Neuronal stem cell (in vitro differentiated cells): ENCODE measurements at places on chromosomes 12 and 14.
A peak's percentile ranks its signal among the peaks of the same experiment; 100 is the strongest.

DNA sequence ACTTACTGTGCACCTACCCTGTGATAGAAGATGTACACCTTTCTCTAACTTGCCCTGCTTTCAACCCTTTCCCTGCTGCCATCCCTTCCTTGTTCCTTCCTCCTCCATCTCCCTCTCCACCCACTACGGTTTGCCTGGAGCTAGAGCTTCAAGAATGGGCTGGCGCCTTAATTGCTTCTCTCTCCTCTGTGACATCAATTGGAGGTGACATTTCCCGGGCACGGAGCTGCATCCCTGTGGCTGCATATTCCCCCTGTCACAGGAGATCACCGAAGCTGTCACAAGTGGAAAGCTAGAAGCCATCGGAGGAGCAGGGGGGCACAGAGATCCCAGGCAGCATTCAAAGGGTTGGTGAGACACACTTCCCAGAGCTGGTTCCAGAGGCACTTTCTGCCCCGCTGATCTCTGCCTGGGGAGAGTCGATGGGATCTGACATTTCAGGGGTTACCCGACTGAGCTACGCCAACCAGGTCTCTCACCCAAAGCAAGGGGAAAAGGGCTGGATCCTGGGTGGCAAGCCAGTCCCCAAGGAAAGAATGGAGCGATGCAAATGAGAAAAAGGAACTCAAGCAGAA, 604.9 kb downstream of the MED13L start:
- H3K27ac ChIP-seq, result no peak overlapping the region
- no peak for DNase-seq
- H3K36me3 ChIP-seq, result no peaks in the 10 kb centered on the region

DNA sequence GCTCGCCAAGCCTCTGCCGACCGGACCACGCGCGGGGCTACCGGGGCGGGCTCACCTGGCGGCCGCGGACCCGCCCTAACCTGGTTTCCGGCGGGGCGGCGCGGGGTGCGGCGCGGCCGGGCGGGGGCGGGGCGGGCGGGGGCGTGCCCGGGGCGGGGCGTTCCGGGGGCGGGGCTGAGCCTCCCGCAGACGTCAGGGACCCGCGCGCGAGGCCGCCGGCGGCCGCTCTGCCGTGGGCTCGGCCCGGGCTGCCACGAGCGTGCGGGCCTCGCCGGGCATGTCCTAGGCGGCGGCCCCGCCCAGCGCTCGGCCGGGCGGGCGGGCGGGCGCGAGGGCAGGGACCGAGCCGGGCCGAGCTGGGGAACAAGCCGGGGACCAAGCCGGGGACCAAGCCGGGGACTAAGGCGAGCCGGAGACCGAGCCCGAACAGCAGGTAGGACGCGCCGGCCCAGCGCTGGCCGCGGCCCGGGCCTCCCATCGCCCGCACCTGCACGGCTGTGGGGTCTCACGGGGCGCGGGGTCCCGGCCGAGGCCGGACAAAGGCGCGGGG, at the start of gene CEP170B:
Gene CEP170B (plus strand): TSS at position 188 of the 550 bp plus-strand sequence. CDS start 3,183 bp downstream, outside the sequence.
- peaks cover 9% of the 10 kb centered on the region for H3K4me1 ChIP-seq
- DNase-seq, result no peak
- H3K27me3 ChIP-seq, result peaks cover 9% of the 10 kb centered on the region
- H3K27ac ChIP-seq, result no peak within 1 kb of the TSS
- H3K4me3 ChIP-seq, result peak within 1 kb of the TSS; percentile 55

- no peaks in the 10 kb centered on the region for H3K36me3 ChIP-seq
- H3K4me1 ChIP-seq, result no peaks in the 10 kb centered on the region
- H3K27ac ChIP-seq, result no peak overlapping the region
- H3K4me3 ChIP-seq, result no peak overlapping the region
Measured at GRCh38 chr14:82055515-82056115, 522.0 kb upstream of the SEL1L start.

GRCh38 chr14:92928961-92929688, 6.2 kb downstream of the CHGA start:
- no peak for DNase-seq
- H3K27ac ChIP-seq, result no peak overlapping the region
- no peaks in the 10 kb centered on the region for H3K36me3 ChIP-seq
- no peaks in the 10 kb centered on the region for H3K4me1 ChIP-seq

DNA sequence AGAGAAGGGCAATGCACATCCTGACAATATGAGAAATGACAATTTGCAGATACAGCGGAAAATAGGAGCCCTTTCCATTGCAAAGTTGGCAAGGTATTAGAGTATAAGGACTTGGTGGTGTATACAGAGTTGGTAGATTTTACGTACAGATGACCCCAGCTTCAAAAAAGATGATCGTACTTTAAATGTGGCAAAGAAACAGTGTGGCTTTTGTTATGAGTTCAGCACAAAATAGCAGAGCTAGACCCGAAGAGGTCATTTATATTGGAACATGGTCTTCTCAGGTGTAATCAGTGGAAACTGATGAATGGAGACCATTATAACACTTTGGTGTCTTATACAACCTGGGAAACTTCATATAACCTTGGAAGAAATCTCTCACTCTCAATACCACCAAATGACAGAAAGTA, 2.3 kb downstream of the CLEC2B start:
- no peaks in the 10 kb centered on the region for H3K36me3 ChIP-seq
- H3K27ac ChIP-seq, result no peak overlapping the region
- H3K4me1 ChIP-seq, result peaks cover 1% of the 10 kb centered on the region
- H3K27me3 ChIP-seq, result no peaks in the 10 kb centered on the region
- H3K4me3 ChIP-seq, result no peak overlapping the region
- DNase-seq, result no peak

- H3K4me3 ChIP-seq, result no peak overlapping the region
- H3K36me3 ChIP-seq, result peaks cover 4% of the 10 kb centered on the region
- no peak for DNase-seq
- no peak overlapping the region for H3K27ac ChIP-seq
- peaks cover 2% of the 10 kb centered on the region for H3K4me1 ChIP-seq
- H3K27me3 ChIP-seq, result no peaks in the 10 kb centered on the region
Measured at GRCh38 chr12:21884936-21885335, 56.3 kb downstream of the ABCC9 start.

- H3K27me3 ChIP-seq, result no peaks in the 10 kb centered on the region
- DNase-seq, result no peak
- no peaks in the 10 kb centered on the region for H3K4me1 ChIP-seq
- no peak overlapping the region for H3K4me3 ChIP-seq
- peaks cover 20% of the 10 kb centered on the region for H3K36me3 ChIP-seq
- H3K27ac ChIP-seq, result no peak overlapping the region
Measured at GRCh38 chr12:109934026-109934425, 34.0 kb downstream of the TCHP start.

GRCh38 chr12:68159681-68160304, at the start of gene IFNG:
Gene IFNG, minus strand, starts transcription at chr12:68159740. Its CDS starts 125 bp downstream, at chr12:68159615.
- H3K4me1 ChIP-seq, result no peaks in the 10 kb centered on the region
- no peak within 1 kb of the TSS for H3K4me3 ChIP-seq
- no peak within 1 kb of the TSS for H3K27ac ChIP-seq
- H3K36me3 ChIP-seq, result no peaks in the 10 kb centered on the region
- DNase-seq, result no peak

- no peaks in the 10 kb centered on the region for H3K27me3 ChIP-seq
- DNase-seq, result no peak
- H3K36me3 ChIP-seq, result no peaks in the 10 kb centered on the region
- no peak overlapping the region for H3K4me3 ChIP-seq
- no peak overlapping the region for H3K27ac ChIP-seq
Measured at GRCh38 chr12:85865890-85866289, 8.2 kb upstream of the NTS start.

DNA sequence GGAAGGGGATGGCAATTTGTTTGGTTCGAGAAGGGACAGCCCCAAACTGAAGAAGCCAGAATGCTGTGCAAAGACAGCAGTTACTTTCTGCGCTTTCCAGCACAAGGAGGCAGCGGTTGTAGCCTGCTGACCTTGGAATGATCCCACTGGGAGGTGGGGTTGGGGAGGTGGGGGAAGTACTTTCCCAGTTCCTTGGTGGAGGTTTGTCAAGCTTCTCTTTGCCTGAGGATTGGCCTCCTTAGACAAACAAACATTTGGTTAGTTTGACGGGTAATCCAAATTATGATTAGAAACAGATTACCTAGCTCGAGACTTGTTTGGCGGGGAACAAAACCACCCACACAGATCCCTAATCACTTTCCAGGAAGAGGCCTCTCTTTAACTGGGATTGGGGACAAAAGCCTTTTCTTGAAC, 79.1 kb upstream of the EGLN3 start:
- DNase-seq, result no peak
- H3K27me3 ChIP-seq, result no peaks in the 10 kb centered on the region
- H3K27ac ChIP-seq, result no peak overlapping the region
- no peaks in the 10 kb centered on the region for H3K36me3 ChIP-seq
- H3K4me1 ChIP-seq, result peaks cover 6% of the 10 kb centered on the region

- H3K27me3 ChIP-seq, result no peaks in the 10 kb centered on the region
- no peak for DNase-seq
- H3K4me3 ChIP-seq, result no peak overlapping the region
Measured at GRCh38 chr14:52350445-52350844, 36.3 kb downstream of the PTGER2 start.

DNA sequence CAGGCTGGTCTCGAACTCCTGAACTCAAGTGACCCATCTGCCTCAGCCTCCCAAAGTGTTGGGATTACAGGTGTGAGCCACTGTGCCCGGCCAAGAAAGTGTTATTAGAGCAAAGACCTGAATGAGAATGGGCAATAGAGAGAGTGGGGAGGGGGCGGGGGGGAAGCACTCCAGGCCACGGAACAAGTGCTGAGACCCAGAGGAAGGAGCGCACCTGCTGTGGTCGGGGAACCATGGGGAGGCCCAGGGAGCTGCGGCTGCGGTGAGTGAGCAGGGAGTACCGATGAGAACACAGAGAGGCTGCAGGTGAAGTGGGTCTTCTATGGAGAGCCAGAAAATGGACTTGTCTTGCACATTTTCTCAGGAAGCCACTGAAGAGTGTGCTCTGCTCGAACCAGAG, 10.8 kb downstream of the SMIM41 start:
- no peaks in the 10 kb centered on the region for H3K4me1 ChIP-seq
- no peaks in the 10 kb centered on the region for H3K36me3 ChIP-seq
- no peak for DNase-seq
- no peak overlapping the region for H3K4me3 ChIP-seq

DNA sequence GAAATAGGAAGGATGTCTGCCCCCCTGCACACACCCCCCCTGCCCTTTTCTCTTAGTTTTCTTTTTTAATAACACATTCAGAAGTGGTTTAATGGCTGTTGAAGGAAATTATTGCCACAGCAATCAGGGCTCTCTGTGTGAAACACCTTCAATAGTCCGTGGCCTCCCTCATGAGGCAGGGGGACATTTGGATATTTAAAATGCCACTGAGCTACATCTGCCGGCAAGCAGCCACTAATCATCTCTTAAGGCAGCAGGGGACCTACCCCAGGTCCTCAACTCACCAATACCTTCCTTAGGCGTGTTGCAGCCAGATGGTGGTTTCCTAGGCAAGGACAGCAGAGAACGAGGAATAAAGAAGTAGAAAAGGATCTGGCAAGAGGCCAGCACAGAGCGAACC, 283.2 kb downstream of the TTC8 start:
- no peak overlapping the region for H3K4me3 ChIP-seq
- no peak for DNase-seq
- H3K27me3 ChIP-seq, result no peaks in the 10 kb centered on the region
- H3K36me3 ChIP-seq, result no peaks in the 10 kb centered on the region
- no peak overlapping the region for H3K27ac ChIP-seq

DNA sequence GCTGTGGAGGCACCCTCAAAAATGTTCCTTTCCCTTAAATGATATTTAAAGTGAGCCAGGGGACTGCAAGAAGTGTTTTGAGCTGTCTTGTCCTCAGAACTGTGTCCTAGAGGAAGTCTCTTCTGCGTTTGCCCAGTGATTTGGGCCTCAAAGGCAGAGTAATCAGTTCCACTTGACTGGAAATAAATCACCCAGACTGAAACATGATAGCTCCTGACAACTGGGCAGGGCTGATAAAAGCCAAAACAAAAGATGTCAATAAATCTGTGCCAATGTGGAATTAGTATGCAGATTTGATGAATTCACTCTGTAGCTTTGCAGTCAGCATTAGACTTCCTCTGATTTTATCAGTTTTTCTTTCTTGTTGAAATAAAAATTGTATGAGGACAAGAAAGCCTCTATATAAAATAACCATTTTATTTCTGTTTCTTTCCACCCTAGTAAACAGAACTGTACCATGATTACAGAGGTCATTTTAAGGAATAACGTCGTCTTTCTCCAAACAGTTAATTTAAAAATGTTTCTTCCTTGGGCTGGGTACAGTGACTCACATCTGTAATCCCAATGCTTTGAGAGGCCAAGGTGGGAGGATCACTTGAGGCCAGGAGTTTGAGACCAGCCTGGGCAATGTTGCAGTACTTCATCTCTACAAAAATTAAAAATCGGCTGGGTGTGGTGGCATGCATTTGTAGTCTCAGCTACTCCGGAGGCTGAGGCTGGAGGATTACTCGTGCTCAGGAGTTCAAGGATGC, 180.8 kb downstream of the ERC1 start:
- no peak overlapping the region for H3K27ac ChIP-seq
- H3K36me3 ChIP-seq, result no peaks in the 10 kb centered on the region
- DNase-seq, result peak; percentile 54
- H3K27me3 ChIP-seq, result no peaks in the 10 kb centered on the region
- no peak overlapping the region for H3K4me3 ChIP-seq

DNA sequence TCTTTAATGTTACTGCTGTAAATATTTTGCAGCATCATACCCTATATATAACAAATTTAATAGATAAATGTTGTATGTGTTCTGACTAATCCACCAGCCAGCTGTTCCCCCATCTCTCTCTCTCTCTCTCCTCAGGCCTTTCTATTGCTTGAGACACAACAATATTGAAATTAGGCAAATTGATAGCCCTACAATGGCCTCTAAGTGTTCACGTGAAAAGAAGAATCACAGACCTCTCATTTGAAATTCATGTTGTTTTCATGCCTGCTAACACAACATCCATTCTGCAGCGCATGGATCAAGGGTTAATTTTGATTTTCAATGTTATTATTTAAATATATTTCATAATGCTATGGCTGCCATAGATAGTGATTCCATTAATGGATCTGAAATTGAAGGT, 1.8 kb upstream of the FSCB start:
- H3K4me1 ChIP-seq, result no peaks in the 10 kb centered on the region
- no peak for DNase-seq
- H3K36me3 ChIP-seq, result no peaks in the 10 kb centered on the region
- H3K27ac ChIP-seq, result no peak overlapping the region
- H3K27me3 ChIP-seq, result no peaks in the 10 kb centered on the region

GRCh38 chr12:7376196-7376595, 67.8 kb downstream of the CD163L1 start:
- DNase-seq, result no peak
- no peaks in the 10 kb centered on the region for H3K27me3 ChIP-seq
- H3K27ac ChIP-seq, result no peak overlapping the region
- H3K36me3 ChIP-seq, result no peaks in the 10 kb centered on the region
- H3K4me3 ChIP-seq, result no peak overlapping the region

- H3K4me3 ChIP-seq, result no peak overlapping the region
- no peak for DNase-seq
- no peaks in the 10 kb centered on the region for H3K36me3 ChIP-seq
- no peak overlapping the region for H3K27ac ChIP-seq
- H3K4me1 ChIP-seq, result peaks cover 17% of the 10 kb centered on the region
- H3K27me3 ChIP-seq, result peaks cover 2% of the 10 kb centered on the region
Measured at GRCh38 chr14:93054876-93055275, 60.8 kb downstream of the ITPK1 start.
